ENCODE measurements at places on chromosomes 1 and 21. TPM values are rescaled to one million over a fixed set of nuclear protein-coding genes. Genes with fewer than 3 reads are reported as not detected.

DNA sequence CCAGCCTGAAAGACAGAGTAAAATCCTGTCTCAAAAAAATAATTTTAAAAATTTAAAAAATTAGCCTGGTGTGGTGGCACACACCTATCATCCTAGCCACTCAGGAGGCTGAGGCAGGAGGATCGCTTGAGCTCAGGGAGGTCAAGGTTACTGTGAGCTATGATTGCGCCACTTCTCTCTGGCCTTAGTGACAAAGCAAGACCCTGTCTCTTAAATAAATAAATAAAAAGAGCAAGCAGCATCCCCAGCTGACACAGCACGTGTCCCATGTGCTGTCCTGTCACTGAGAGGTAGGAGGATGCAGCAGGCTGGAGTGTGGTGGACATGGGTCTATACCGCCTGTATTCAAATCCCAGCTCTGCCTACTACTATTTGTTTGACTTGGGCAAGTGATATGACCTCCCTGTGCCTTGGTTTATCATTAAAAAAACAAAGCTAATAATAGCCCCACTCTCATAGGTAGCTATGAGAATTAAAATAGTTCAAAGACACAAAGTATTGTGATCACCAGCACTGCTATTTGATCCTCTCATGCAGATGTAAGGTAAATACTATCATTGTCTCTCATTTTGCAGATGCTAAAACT, 22.2 kb upstream of the ECE1 start:
- DNase-seq: no peak

DNA sequence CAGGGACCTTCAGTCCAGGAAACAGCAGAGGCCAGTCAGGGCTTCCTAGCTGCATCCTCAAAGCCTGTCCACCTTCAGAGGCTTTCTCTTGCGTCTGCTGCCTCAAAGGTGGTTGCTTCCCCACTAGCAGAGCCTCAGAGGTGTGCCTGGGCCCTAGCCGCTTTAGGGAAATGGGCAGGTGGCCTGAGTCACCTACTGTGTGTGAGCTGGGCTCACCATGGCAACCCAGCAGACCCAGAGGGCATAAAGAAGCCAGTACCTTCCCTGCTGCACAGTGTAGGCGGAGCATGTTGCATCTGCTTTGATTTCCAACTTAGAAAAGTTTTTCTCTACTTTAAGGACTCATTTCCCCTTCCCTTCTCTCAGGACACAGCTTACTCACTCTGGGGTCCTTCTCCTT, 12.5 kb downstream of the SLC9A1 start:
- peak; percentile 69 for DNase-seq

DNA sequence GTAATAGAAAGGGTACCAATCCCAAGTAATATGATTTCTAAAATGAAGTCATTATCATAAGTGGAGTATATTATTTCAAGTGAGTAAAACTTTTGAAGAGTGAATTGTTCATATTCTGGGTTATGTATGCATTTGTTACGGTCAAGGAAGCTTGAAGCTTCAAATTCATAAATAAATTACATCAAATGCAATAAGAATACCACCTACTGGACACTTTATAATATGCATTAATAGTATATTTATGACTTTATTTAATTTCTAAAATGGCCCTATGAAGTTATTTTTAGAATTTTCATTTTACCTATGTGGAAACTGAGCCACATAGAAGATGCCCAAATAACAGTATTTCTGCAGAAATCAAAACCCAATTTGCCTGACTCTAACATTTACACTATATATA, 260.6 kb downstream of the SMYD3 start:
- DNase-seq: no peak

DNA sequence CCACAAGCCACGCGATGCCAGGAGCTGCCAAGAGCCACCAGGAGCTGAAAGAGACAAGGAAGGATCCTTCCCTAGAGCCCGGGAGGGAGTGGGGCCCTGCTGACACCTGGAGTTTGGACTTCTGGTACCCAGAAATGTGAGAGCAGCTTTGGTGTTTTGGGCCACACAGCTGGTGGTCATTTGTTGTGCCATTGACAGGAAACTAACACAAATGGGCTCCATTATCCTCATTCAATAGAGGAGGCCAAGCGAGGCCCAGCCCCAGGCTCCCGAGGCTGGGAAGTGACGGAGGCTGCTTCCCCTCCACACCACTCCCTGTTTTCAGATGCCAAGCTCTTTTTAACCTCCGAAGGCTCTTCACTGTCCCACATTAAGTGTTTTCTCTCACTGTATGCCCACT, 25.5 kb downstream of the DHRS3 start:
- DNase-seq: no peak

Gene ZSWIM5
- 0.69 TPM for total RNA-seq

DNA sequence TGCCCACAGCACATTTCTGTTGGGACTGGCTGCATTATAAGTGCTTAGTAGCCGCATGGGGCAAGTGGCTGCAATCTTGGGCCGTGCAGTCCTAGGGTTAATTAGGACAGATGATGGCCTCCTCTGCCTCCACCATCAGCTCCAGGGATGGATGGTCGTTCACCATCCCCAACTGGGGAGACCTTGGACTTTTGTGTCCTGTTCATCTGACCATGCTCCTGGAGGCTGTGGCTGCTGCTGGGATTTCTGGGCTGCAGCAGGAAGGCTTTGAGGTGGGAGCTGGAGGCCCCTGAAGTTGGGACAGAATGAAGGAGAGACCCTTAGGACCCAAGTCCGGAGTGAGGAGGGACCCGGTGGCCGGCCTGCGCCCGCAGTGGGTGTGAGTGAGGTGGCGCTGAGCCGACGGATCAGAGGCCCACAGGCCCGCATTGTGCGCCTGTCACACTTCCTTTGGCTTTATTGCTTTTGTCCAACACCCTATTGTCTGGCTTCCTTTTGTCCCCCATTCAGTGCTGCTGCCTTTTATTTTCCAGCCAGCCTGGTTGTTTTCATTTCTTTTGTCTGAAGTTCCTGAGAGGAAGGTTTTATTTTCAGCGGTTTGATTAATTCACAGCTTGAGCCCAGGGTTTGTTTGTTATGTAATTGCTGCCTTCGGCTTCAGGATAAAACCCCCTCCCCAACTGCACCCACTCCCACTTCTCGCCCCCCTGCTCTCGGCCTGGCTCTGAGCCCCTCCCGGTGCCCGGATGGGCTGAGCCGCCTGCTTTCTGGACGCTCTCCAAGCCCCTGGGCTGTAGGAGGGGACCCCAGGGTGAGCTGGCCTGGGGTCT, 35.6 kb downstream of the SOX13 start:
- no peak for DNase-seq

DNA sequence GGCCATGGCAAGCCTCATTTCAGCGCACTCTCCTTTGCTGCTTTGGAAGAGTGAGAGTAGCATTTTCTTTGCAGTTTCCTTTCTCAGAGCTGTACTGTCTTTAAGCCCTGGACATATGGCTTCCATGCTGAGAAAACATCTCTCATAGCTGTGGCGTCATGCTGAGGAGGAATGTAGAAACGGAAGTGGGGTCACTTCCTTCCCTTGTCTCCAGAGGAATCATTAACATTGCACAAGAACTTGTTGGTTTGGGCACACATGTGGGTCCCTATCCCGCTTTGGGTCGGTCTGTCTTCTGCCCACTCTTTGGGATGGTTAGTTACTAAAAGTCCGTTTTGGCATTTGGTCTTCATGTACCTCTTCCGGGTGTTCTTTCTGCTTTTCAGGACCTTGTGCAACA, 5.6 kb downstream of the MFN2 start:
- no peak for DNase-seq
